ENCODE measurements at places on chromosomes 12 and 14. TPM values are rescaled to one million over a fixed set of nuclear protein-coding genes. Genes with fewer than 3 reads are reported as not detected.

Gene SRRM4
- total RNA-seq, result 0.08 TPM

Gene AMN
- total RNA-seq, result 169 TPM

Gene CHGA
- total RNA-seq, result 61.3 TPM

Gene FOXA1
- total RNA-seq, result 87.9 TPM

Gene TTC6
- 20.1 TPM for total RNA-seq

Gene PTMS
- 179 TPM for total RNA-seq

Gene ADAMTS20
- 0.36 TPM for total RNA-seq

Gene PPFIBP1
- total RNA-seq, result 38.6 TPM

Gene DLK1
- total RNA-seq, result 1,378 TPM

Gene CLEC4A
- not detected for total RNA-seq

Gene C1R
- 80.1 TPM for total RNA-seq

Gene DTD2
- 49.2 TPM for total RNA-seq

Gene CTDSP2
- total RNA-seq, result 96.8 TPM

Gene EIF2S3B
- total RNA-seq, result 1.3 TPM

Gene SLC10A1
- 1.7 TPM for total RNA-seq

Gene RIN3
- 4.2 TPM for total RNA-seq

Gene SMIM10L1
- total RNA-seq, result 12.5 TPM

Gene GALNT6
- 41.3 TPM for total RNA-seq

Gene KRT80
- 0.77 TPM for total RNA-seq

Gene C12orf50
- 0.40 TPM for total RNA-seq

Gene SOX5
- total RNA-seq, result 26.4 TPM

Gene DCAF4
- total RNA-seq, result 21.6 TPM

Gene KRT6C
- 0.32 TPM for total RNA-seq

Gene KRT79
- total RNA-seq, result 0.07 TPM
